ENCODE measurements at places on chromosomes 7 and 10. TPM values are rescaled to one million over a fixed set of nuclear protein-coding genes. Genes with fewer than 3 reads are reported as not detected.

Gene LLCFC1
- not detected for total RNA-seq

Gene PSD
- total RNA-seq: 0.43 TPM

Gene TRPV6
- total RNA-seq: not detected

Gene SLC16A9
- 2.7 TPM for total RNA-seq

Gene STK32C
- 14.2 TPM for total RNA-seq

Gene PVRIG
- total RNA-seq: not detected

Gene MYO3A
- 0.43 TPM for total RNA-seq

Gene BMS1
- 18.1 TPM for total RNA-seq

Gene TYW1B
- 0.85 TPM for total RNA-seq
